ENCODE measurements at places on chromosomes 7 and 10.

DNA sequence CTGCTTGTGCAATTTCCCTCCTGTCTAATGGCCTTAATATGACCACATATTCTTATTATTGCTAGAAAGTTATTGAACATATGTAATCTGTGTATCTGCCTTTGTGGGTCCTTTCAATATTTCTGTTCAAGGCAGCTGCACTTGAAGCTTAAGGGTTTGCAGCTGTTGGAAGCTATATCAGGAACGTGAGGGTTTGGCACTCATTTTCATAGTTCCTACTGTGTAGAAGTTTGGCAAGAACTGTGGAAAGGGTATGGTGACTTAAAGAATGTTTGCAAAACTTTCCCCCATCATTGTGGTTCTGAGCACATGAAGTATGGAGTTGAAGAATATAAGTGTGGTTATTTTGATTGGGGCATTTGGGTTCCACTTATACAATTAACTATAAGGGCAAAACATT lies 144.7 kb upstream of the SEMA3A start:
- DNase-seq = no peak

DNA sequence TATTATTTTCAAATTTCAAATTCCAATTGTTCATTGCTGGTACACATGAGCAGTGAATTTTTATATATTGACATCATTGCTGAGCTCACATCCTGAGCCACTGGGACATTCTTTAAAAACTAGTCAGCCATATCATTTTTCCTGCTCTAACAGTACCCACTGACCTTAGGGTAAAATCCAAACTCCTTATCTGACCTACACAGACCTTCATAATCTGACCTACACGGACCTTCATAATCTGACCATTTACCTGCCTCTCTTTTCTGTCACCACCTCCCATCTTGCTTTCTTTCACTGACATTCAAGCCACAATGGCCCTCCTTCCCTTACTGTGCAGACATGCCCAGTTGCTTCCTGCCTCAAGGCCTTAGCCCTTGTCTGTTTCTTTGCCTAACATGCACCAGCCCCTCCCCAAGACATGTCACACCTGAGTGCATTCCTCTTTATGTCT lies 16.1 kb upstream of the CUZD1 start:
- no peak for DNase-seq

- no peak for DNase-seq
Measured at GRCh38 chr10:70587045-70587658, 15.4 kb downstream of the PRF1 start.

DNA sequence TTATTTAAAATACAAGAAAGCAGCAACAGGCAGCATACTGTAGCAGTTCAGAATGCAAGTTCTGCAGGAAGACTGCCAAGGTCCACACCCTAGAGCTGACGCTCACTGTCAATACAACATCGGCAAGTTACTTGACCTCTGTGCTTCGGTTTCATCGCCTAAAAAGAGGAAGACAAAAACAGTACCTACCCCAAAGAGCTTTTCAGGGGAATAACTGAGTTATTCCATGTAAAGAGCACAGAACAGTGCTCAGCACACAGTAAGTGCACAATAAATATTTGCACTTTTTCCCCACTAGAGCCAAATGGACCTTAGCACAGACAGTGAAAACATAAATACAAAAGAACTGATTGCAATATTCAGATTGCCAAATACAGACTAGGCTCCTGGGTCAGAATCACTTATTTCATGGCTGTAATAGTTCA lies 88.6 kb downstream of the USP6NL start:
- DNase-seq = no peak

GRCh38 chr10:33153251-33153967 lies 181.1 kb downstream of the NRP1 start:
- no peak for DNase-seq

- no peak for DNase-seq
Measured at GRCh38 chr7:157377436-157378124, 40.8 kb downstream of the DNAJB6 start.

GRCh38 chr7:66355756-66356155 lies 150.6 kb downstream of the TPST1 start:
- no peak for DNase-seq

DNA sequence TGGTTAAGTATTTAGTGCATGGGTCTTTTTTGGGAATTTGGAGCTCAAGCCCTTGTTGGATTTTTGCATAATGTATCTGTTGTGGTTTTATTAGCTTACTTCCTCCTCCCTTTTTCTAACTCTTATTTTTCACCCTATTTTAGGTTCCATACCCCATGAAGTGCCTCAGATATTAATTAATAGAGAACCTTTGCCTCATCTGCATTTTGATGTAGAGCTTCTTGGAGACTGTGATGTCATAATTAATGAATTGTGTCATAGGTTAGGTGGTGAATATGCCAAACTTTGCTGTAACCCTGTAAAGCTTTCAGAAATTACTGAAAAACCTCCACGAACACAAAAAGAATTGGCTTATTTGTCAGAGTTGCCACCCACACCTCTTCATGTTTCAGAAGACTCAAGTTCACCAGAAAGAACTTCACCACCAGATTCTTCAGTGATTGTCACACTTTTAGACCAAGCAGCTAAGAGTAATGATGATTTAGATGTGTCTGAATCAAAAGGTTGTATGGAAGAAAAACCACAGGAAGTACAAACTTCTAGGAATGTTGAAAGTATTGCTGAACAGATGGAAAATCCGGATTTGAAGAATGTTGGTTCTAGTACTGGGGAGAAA lies 28.0 kb downstream of the SIRT1 start:
- no peak for DNase-seq

- no peak for DNase-seq
Measured at GRCh38 chr7:34064519-34065158, 159.3 kb downstream of the BMPER start.

DNA sequence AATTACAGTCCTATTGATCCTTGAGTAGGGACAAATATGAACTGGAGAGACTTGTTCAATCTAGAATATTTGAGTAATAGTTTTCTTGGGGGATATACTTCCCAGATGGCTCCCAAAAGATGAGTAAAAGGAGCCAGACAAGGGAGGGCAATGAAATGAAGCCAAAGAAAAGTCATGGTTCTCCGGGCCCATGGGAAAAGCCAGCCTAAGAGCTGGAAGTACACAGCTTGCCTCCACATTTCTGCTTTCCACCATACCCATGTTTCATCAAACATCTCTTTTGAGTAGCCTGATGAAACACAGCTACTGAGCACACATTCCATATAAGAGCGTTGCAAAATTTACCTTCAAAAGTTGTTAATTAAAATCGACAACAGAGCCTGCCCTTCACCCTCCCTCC lies 535.0 kb upstream of the FZD8 start:
- no peak for DNase-seq

- DNase-seq = no peak
Measured at GRCh38 chr7:81776948-81777630, 7.2 kb upstream of the HGF start.

DNA sequence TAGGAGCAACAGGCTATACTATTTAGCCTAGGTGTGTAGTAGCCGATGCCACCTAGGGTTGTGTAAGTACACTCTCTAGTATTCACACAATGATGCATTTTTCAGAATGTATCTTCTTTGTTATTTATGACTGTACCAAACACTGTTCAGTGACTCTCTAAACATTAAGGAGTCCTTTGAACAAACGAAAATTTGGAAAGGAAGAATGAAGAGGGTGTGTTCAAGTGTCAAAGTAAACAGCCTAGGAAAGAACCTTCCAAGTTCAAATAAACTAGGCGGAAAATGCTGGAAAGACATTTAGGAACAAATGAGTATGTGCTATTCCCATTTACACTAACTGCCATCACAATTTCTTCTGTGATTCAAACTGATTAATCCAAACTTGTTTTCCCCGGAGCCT lies 142.4 kb downstream of the CHCHD3 start:
- DNase-seq = no peak

- no peak for DNase-seq
Measured at GRCh38 chr7:151550656-151551286, 31.1 kb upstream of the RHEB start.

DNA sequence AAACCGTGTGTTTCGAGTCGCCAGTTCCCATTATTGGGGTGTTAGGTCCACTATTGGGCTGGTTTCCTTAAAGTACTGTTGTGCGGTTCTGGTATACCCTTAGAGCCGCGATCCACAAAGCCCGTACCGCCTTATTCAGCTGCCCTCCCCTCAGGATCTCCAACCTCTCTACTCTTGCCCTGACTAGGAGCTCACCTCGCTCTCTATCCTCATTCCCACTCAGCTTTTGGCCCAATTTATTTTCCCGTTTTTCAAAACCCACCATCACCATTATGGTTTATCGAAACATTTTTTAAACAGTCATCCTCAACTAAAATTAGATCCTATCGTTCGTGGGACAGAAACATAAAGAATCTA lies 461 bp upstream of the ETV1 start:
- DNase-seq = no peak

DNA sequence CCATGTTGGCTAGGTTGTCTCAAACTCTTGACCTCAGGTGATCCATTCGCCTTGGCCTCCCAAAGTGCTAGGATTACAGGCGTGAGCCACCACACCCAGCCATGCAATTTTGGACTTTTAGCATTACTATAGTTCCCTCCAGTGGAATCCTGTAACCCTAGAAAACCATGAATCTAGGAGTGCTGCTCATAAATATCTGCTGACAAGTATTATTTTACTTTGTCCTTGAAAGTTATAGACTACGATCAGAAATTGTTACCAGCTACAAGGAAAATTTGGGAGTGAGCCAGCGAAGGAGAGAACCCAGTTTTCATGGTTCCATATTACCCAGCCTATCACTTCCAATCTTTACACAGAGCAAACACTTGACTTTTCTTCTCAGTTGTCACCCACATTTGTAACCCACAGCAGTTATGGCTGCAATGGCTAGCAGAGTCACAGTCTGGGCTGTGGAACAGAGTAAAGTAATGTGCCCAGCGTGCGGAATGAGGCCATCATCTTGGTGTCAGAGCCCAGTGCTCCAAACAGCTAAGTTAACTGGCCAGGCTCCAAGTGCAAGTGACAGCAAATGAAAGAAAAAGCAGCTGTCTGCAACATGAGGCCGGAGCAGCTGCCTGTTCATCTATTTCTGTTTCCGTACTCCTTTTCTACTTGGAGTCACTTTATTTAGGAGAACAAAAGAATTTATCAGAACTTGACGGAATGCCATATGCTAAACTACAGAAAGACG lies 29.9 kb downstream of the ZC3HC1 start:
- DNase-seq = no peak

DNA sequence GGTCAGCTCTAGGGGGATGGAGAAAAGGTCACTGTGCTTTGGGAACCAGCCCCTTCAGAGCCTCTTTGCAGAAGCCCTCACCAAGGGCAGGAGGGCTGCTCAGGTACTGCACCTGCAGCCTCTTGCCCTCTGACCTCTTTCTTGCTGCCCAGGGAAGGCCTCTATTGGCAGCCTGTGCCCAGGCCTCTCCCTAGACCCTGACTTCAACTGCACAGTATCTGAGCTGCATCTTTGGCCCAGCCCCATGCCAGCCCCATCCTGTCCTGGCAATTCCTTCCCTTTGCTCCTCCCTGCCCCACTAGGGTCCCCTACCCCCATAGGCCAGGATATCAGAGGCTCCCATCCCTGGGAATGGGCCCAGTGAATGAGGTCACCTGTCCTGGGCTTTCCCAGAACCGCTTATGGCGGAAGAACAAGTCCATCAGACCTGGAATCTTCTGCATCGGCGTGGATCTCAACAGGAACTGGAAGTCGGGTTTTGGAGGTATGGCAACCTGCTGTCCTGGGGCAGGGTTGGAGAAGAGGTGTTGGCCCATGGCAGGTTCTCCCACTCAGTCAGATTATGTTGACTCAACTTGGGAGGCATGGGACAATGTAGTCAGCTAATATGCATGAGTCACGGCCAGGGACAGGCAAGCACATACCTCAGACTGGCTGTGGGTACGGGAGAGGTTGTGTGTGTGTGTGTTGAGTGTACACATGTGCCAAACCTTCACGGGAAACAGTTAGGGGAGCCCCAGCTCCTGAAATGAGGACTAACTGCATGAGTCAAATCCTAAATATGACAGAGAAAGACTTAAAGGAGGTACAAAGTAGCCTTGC lies 17.1 kb upstream of the CPA1 start:
- DNase-seq = peak; percentile 53

- DNase-seq = peak; percentile 54
Measured at GRCh38 chr7:33040803-33041516, 21.6 kb downstream of the NT5C3A start.

DNA sequence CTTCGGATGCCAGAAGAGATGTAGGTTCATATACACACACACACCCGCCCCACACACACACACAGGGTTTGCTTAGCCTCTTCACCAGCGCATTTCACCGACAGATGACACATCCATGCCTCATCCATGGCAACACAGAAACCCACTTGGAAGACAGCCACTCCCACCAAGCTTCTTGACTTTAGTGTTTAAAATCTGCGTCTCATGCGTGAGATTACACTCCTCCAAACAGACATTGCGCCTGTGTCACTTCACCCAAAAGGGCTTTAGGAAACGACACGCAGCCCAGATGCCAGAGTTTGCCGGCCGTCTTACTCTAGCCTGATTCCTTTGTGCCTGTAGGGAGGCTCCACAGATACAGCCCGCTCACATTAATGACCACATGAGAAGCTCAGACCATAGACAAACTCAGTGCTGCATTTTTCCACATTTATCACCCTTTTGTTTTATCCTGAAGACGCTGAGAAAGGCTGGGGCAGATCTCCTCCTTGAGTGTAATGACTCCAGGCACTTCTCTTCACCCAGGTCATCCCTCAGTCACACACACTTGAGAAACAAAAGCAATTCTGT lies 73.8 kb downstream of the DIP2C start:
- DNase-seq = no peak

DNA sequence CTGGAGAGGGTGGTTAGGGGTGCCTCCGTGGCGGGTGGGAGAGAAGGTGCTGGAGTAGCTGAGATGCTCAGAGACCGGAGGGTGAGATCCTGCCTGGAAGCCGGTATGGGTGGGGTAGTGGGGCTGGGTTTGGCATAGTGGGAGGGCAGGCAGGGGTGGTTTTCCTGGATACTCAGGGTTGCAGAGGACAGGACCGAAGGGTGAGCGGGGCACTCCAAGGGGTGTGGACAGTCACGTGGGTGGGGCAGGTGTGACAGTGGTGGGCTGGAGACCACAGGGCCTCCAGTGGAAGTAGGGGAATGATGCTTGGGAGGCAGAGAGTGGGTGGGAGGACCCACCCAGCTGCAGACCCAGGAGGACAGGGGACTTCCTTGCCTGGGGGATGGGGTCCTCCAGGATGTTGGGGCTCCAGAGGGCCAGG lies 1.9 kb downstream of the SCART1 start:
- DNase-seq = no peak

- no peak for DNase-seq
Measured at GRCh38 chr7:17104419-17104818, 194.0 kb upstream of the AHR start.

GRCh38 chr10:105269689-105270088 lies 628.6 kb downstream of the SORCS3 start:
- DNase-seq = no peak

Measured in stimulated activated naive CD8-positive, alpha-beta T cell treated with anti-CD3 and anti-CD28 coated beads, Interleukin-15, Interleukin-2, amounts not matched to agents 100 U/mL and 50 U/mL, for 24 hours (primary cell).